ENCODE measurements at places on chromosomes 11 and 22.

DNA sequence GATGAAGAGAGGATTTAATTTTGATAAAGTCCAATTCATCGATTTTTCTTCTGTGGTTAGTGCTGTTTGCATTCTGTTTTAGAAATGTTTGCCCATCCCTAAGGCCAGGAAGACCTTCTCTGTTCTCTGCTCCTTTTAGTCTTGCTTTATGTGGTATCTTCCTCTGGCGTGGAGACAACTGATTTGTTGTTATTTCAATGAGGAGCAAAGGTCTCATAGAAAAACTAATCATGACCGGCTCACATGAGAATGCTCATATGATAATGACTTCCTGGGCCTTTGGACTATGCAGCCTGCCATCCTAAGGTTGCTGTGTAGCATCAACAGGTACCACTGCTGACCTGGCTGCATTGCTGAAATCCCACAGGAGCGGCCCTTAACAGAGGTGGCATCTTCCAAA, 19.8 kb downstream of the SCGB1A1 start:
- no peak for DNase-seq

DNA sequence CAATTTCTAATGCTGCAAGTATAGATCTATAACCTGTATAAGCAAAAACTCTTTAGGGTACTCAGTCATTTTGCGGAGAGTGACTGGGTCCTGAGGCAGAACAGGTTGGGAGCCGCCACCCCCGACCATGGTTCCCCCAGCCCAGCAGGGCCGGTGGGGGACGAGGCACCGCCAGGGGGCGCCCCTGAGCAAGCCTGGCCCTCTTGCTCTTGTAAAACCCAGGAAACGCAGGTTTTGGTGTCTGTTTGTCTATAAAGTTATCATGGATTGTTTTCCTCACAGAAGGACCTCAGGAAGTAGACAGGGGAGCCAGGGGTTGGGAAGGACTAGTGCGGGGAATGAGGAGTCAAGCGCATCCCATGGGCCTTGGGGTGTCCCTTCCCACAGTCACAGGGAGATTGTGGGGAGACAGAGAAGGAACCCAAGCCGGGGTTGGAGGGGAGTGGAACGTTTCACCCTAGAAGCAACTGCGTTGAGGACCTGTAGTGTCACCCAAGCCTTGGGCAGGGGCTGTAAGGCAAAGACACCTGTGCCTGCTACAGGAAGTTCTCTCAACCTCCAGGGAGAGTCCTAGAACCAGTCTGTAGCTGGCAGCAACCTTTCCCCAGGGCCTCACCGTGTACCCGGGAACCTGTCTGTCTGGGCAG, 26.4 kb downstream of the KCTD17 start:
- peak; percentile 89 for DNase-seq

DNA sequence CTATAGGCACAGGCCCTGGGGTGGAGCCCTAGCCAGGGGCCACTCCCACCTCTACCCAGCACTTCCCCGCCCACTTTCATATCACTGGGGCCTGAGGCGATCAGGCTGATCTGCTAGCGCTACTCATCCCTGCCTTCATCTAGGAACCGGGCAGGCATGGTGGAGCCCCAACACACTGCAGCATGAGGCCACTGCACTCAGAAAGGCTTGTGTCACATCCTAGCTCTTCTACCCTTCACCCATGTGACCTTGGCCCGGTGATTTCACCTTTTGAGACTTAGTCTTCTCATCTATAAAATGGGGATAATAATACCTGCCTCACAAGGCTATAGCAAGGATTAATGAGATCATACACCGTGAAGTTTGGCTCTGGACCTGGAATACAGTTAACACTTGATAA, 18.1 kb upstream of the GDPD5 start:
- no peak for DNase-seq

GRCh38 chr11:86003654-86004053, 65.2 kb downstream of the PICALM start:
- no peak for DNase-seq

GRCh38 chr22:31275576-31275975, 16.7 kb downstream of the PIK3IP1 start:
- no peak for DNase-seq

GRCh38 chr11:8387141-8387540, 123.5 kb upstream of the LMO1 start:
- DNase-seq: no peak

DNA sequence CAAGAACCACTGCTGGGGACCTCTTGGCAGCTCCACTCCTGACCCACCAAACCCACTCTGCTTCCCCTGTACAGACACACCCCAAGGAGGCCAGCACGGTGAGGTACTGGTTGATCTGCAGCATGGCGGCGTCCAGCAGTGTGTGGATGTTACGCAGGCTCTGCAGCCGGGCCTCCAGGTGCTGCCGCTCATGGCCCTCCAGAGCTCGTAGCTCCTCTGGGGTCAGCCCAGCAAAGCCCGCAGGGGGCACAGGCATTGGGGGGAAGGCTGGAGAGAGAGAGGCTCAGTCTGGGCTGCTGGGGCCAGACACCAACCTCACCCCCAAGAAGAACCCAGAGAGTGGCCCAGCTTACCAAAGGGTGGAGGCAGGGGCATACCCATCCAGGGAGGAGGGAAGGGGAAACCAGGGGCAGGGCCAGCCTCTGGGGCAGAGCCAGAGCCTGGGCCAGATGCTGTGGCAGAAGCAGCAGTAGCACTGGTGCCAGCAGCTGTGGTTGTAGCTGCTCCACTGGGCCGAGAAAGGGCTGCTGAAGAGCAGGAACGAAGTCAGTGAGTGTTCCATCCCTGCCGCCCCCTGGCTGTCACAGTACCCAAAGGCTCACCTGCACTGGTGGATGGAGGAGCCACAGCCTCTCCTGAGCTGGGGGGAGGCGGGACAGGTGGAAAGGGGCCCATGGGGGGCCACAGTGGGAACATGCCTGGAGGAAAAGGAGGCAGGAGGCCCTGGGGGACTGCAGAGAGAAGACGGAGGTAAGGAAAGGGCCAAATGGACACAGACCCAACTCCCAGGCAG, 4.5 kb downstream of the SYVN1 start:
- no peak for DNase-seq

- no peak for DNase-seq
Observed at GRCh38 chr22:33807470-33807869, 112.8 kb downstream of the LARGE1 start.

GRCh38 chr22:20803696-20804324, 29.9 kb downstream of the SERPIND1 start:
- no peak for DNase-seq

- DNase-seq: no peak
Observed at GRCh38 chr11:71977743-71978418, 20.8 kb upstream of the IL18BP start.

DNA sequence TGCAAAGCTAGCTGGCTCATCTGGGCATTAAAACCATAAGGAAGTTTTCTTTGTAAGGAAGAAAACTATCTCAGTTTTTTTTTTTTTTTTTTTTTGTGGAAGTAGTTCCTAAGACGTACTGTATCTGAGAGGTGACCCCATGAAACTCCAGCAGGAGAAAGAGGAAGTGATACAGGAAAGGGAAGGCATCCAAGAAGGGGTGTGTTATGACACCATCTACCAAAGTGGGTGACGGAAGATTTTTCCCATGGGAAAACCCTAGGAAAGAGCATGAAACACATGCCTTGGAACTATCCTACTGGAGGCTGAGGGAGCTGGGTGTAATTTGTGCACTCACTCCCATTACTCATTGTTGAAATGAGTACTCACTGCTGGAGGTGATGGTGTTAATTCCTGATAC, 63.8 kb upstream of the ARHGAP20 start:
- no peak for DNase-seq

DNA sequence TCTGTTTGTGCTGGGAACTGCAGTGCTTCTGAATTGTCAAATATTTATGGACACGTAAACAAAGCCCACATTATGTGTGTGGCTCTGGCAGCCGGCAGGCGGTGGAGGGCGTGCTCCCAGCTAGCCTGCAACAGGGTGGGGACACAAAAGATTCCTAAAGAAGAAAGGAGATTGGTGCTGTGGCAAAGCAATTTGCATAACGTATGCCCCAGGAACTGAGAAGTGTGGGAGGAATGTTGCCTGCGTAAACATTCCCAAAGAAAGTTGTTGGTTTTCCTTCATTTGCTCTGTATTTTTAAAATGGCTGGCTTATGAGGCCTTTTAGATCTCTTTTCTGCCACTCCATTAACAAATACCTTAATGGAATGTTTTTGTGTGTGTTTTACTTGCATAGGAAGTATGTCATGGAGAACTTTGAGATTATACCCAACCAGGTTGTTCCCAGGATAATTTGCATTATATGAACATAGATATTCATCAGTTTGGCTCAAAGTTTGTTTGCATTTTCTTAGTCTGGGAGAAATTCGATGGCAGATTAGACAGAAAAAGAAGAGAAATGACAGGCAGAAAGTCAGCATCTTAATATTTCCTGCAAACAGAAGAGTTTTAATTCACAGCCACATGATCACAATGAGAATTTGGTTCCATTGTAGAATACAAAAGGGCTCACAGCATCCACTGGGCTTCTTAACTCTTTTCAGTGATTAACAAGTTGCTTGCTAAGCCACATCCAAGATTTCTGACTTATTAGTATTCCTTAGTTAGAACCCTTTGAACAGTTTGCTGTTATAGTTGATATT, 41.8 kb upstream of the DLAT start:
- DNase-seq: no peak

DNA sequence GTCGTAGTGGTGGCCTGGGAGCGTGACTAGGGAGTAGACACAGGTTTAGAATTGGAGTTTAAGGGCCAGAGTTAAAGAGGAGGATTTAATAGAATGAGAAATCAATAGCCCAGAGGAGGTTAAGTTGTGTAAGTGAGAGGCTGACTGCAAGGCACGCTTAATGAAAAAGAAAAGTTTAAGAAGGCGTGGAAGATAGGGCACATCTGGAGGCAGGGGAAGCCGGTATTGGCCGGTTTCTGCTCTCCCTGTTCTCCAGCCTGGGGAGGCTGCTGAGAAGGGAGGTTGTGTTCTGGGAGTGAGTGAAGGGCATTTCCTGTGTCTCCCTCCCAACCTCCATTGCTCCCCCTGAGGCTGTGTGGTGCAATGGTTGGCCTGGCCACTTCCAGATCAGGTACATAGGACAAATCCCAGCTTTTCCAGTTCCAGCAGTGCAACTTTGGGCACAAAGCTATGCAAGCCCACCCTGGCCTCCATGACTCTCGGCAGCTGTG, 6.3 kb downstream of the GRIK4 start:
- DNase-seq: no peak

DNA sequence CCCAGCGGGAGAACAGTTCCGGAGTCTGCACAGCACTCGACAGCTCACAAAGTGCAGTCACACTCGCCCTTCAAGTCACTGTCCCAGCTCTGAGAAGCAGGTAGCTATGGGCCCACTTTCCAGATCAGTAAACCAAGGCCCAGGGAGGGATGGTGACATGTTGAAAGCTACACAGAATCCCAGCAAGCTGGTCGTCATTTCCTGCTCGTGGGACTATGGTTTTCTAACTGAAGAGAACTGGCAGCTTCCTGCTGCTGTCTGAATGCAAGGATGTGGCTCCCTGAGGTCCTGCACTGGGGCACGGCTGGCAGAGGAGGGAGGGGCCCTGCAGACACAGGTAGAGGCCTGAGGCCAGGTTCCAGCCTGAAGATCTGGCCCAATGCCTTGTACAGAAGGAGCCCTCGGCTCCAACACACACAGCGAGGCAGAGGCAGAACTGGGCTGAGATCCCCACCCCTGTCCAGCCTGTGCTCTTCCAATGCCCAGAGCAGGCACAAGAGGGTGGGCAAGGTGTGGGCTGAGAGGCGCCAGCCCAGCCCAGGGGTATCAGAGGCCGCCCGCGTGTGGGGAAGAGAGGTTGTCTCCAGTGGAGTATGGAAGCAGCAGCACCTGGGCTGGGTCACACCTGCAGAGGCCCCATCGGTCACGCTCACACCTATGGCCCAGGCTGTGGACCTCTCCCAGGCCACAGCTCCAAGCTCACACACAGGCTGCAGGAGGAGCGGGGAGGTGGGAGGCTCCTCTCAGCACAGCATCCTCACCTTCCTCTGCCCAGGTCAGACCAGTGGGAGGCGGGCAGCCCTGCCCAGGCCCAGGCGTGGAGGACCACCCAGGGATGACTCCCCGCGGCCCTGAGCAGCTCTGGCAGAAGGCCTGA, 119.2 kb downstream of the PHF21B start:
- no peak for DNase-seq

DNA sequence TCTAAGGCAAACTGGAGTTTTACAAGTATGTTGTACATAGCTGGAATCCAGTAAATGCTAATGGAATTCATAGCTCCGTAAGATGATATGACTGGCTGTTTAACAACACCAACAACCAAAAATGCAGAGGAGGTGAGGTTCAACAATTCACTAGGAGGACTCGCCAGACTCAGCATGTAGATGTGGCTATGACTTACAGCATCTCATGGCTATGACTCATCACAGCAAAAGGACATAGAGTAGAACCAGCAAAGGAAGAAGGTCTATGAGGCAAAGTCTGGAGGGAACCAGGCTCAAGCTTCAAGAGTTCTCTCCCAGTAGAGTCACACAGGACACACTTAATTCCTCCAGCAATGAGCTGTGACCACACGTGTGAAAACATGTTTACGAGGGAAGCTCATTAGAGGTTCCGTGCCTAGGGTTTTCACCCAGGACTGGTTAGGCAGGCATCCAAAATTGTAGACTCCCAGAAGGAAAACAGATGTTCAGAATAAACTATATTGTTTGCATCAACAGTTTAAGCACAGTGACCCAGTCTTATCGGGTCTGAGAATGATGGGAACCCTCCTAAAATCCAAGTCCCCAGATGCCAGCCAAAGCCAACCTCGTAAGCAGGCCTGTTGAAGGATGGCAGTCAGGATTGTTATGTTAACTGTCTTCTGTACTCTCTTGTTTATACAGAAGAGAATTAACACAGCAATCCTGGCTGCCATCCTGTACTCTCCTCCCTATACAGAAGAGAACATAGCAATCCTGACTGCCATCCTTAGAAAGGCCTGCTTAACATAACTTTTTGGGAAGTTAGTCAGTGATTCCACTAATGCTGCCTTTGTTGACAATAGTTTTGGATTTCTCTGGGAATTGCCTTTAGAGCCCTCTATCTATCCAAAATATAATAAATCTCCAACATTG, 116.6 kb downstream of the LARGE1 start:
- no peak for DNase-seq

- DNase-seq: no peak
Observed at GRCh38 chr11:77082838-77083565, 16.2 kb downstream of the CAPN5 start.

GRCh38 chr11:46296528-46297448, 19.3 kb downstream of the CREB3L1 start:
- DNase-seq: no peak

GRCh38 chr11:41459465-41460401, at the start of gene LRRC4C:
TSS of gene LRRC4C (minus strand) at chr11:41459652.
- no peak for DNase-seq

DNA sequence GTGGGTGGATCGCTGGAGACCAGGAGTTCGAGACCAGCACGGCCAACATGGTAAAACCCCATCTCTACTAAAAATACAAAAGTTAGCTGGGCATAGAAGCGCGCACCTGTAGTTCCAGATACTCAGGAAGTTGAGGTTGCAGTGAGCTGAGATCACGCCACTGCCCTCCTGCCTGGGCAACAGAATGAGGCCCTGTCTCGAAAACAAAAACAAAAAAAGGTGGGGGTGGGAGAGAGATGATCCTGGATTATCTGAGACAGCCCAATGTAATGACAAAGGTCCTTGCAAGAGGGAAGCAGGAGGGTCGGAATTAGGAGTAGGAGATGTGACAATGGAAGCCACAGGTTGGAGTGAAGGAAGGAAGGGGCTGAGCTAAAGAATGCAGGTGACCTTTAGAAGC, 87.6 kb upstream of the APOA1 start:
- no peak for DNase-seq
